ENCODE measurements at places on chromosomes 7 and 10. TPM values are rescaled to one million over a fixed set of nuclear protein-coding genes. Genes with fewer than 3 reads are reported as not detected.

Gene OR2A42
- total RNA-seq = not detected

Gene ETV1
- 10.0 TPM for total RNA-seq

Gene TMEM254
- total RNA-seq = 3.0 TPM

Gene RBM20
- 1.5 TPM for total RNA-seq

Gene MRPS16
- 60.8 TPM for total RNA-seq

Gene HPSE2
- not detected for total RNA-seq

Gene GHRHR
- total RNA-seq = not detected

Gene CUL2
- total RNA-seq = 24.8 TPM

Gene HK1
- total RNA-seq = 97.1 TPM

Gene SHH
- total RNA-seq = 0.13 TPM

Gene OR2A1
- total RNA-seq = under 0.01 TPM

Gene TEX47
- total RNA-seq = not detected

Gene CD36
- total RNA-seq = 151 TPM

Gene LIPJ
- not detected for total RNA-seq

Measured in dermis microvascular lymphatic vessel endothelial cell (primary cell).